AG04450 (cell line): ENCODE measurements at places on chromosomes 3 and 15. TPM values are rescaled to one million over a fixed set of nuclear protein-coding genes. Genes with fewer than 3 reads are reported as not detected.

A4GNT gene
- not detected in 2 replicates for polyA plus RNA-seq

LRRC2 gene
- 3.3 and 4.2 TPM in 2 replicates for polyA plus RNA-seq

FBXO40 gene
- polyA plus RNA-seq: not detected in 2 replicates

SYNPR gene
- not detected in 2 replicates for polyA plus RNA-seq

SEMA5B gene
- not detected in 2 replicates for polyA plus RNA-seq

UPK1B gene
- polyA plus RNA-seq: 0.32 and 0.43 TPM in 2 replicates

PLCB2 gene
- polyA plus RNA-seq: 0.24 and 0.32 TPM in 2 replicates

DUOXA2 gene
- polyA plus RNA-seq: not detected in 2 replicates

NOX5 gene
- 0.15 TPM in 2 replicates for polyA plus RNA-seq

TGM4 gene
- polyA plus RNA-seq: 0.02 and 0.12 TPM in 2 replicates

SKOR1 gene
- polyA plus RNA-seq: 0.02 TPM in 2 replicates

ISG20 gene
- polyA plus RNA-seq: 5.2 and 5.5 TPM in 2 replicates

MB21D2 gene
- polyA plus RNA-seq: 14.1 and 14.6 TPM in 2 replicates
